ENCODE measurements at places on chromosomes 4 and X.

DNA sequence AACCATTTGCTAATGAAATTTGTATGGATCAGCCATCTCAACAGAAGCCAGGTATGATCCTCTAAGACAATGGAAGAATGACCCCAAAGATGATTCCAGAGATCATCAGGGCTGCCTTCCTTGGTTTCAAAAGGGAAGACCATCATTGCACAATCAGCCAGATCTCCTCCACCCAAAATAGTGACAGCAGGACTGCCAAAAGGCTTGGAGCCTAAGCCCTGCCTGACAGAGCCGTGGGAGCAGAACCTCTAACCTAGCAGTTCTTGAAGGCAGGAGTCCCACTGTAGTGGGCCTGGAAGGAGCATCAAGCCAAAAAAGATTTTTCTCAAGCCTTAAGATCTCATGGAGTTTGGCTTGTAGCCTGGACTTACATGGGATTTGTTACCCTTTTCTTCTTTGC lies 226.0 kb downstream of the RASL11B start:
- no peak for DNase-seq

DNA sequence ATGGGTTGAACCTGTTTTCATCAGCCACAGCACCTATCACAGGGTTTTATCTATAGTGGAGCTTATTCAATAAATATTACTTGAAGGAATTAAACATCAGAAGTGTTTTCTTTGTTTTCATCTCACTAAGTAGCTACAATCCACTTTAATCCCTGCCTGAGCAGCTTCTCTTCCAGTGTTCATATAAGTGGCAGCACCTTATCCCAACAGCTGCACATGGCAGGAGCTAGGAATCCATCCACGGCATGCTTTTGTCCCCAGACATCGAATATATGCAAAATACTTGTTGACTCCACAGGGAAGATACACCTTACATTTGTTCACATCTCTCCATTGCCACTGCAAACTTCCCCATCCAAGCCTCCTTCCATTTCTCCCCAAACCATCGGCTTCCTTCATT lies 549.8 kb upstream of the FAM241A start:
- DNase-seq, result no peak

GRCh38 chrX:38561951-38562719 lies 793 bp downstream of the TSPAN7 start:
- no peak for DNase-seq

DNA sequence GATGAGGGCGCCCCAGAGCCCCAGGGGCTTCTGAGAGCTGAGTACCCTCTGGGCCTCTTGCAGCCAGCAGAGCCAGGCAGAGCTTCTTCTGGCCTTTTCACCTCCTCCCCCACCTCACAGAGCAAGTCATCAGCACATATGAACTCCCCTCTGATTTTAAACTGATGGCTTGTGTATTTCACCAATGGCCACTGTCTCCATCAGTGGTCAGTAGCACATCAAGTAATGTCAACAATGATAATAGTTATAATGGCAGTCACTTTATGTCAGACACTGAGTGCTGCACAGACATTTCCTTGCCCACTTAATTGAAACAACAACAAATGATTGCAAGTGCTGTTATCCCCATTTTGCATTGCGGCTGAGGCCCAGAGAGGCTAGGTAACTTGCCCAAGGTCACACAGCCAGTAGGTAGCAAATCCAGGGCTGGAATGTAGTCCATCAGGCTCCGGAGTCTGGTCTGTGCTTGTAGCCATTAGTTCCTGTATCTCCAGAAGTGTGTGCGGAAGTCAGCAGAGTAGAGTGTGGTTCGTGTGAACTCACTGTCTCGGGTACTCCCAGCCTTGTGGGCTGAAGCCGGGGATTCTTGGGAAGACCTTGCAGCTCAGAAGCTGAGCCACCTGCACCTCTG lies 3.0 kb downstream of the ATP2B3 start:
- no peak for DNase-seq

GRCh38 chr4:184957446-184958115 lies 60.7 kb upstream of the HELT start:
- no peak for DNase-seq

DNA sequence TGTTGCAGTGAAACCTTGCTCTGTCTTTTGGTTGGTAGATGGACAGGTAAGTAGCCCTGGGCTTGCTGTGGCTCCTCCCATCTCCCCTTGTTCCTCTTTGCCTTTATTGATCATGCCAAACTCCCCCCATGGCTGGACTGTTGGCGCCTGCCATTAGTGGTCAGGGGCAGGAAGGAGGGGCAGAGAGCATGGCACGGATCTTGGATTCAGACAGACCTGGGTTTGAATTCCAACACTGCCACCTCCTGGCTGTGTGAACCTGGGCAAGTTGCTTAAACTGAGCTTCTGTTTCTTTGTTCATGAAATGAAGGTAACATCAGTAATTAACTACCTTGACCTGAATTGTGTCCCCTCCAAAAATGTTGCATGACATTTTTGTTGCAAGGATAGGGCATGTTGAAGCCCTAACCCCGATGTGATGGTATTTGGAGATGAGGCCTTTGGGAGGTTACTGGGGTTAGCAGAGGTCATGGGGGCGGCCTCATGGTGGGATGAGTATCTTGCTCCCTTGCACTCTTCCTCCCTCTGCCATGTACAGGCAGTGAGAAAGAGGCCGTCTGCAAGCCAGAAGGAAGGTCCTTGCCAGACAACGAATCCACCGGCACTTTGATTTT lies 6.0 kb downstream of the SLC2A9 start:
- no peak for DNase-seq

DNA sequence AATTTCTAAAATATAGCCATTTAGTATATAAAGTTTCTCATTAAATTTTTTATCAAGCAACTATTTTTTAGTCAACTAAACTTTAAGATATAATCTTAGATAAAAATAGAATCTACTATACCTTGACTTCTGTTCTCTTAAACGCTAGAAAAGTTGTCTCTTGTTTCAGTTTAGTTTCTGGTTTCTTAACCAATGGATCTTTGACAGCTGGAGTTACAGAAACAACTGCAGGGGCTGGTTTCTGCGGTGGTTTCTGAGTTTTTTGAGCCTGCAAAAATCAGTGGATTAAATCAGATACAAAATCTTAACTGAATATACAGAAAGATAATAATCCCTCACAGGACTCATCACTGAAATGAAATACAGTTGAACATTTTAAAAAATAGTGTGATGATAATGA lies 21.9 kb downstream of the INTS12 start:
- DNase-seq, result no peak

DNA sequence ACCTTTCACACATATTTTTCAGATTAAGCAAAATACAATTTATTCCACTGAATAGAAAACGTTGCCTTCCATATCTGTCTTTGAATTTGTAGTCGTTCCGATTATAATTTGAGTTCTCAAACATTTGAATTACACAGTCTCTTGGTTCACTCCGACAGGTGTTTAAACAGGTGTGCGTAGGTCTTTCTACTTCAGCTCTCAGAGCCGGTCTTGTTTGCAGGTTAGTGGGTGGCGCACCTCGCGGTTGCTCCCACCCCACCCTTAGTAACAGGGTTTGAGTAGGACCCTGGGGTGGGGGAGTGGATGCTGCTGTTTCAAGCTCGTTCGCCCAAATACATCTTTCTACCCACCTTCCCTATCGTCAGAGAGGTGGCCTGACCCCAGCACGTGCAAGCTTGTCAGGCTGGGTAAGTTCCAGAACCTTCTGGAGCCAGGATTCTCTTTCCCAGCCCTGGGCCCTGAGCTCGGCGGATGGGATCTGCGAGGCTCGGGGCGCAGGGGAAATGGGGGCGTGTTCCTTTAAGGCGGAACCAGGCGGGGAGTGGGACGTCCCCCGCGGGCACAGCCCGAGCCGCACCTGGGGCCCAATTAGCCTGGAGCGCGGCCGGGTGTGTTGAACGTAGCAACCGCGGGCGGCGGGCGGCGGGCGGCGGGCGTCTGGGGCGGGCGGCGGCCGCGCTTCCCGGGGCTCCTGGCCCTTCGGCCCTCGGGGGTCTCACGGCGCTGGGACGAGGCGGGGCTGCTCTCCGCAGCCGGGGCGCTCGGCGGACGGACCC lies at the start of gene FAM149A:
FAM149A (plus strand) TSS at position 591 of the 776 bp plus-strand sequence.
- no peak for DNase-seq

GRCh38 chrX:135295944-135296305 lies 13.4 kb upstream of the ETDC start:
- no peak for DNase-seq

- no peak for DNase-seq
These were observed 2.7 kb upstream of the SORCS2 start for GRCh38 chr4:7189475-7190277.

GRCh38 chrX:150201391-150201790 lies 161.7 kb upstream of the MAMLD1 start:
- no peak for DNase-seq

DNA sequence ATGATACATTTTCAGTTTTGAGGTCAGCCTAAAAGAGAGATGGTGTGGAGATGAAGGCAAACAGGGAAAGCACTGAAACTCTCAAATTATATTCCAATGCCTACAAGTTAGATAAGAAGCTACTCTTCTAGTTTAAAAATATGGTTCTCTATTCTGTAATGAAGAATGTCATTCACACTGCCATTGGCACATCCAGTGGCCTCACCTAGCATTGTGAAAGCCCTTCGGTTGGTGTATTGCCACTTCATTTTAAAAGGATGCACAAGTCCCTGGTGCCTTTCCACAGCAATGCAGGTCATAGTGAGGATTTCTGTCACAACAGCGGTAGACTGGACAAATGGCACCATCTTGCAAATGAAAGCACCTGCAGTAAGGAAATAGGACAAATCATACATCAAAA lies 40.6 kb downstream of the QRFPR start:
- no peak for DNase-seq

DNA sequence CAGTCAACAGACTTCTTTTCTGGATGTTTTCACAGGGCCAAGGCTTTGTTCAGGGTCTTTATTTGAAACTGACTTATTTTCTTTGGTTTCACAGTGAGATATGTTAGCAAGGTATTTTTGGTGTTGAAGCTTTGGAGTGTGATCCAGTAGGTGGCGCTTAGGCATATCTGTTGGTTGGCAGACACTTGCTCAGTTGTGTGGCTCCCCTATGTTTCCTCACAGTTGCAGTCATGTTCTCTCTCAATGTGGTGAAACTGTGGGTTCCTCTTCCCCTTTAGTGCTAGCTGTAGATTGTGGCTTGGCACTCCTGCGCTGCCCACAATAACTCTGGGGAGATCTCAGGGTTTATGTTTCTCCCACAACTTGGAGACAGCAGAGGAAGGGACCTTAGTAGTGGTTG lies 460.8 kb downstream of the SLITRK2 start:
- DNase-seq, result no peak

DNA sequence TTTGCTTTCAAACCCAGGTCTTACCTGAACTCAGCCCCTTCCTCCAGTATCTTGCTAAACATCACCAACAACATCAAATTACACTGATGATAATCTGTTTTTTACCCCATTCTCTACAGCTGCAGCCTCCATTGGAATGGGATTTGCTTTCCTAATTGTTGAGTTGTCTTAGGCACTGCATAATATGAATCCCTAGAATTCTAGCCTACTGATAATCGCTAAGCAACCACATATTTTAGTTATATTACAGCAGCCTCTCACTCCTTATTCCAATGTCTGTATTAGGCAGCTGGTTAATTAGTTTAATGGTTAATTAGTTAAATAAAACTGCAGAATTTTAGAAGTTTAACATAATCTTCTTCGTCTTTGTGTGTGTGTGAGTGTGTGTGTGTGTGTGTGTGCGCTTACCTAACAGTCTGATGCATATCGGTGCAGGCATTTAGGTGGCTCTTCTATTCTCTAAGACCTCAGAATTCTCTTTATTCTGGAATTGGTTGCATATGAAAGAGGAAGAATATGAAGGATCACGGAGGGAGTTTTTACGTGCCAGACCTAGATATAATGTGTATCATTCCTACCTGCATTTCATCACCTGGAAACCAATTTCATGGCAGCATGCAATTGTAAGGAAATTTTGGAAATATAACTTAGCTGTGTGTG lies 5.3 kb upstream of the COMMD8 start:
- DNase-seq, result no peak

DNA sequence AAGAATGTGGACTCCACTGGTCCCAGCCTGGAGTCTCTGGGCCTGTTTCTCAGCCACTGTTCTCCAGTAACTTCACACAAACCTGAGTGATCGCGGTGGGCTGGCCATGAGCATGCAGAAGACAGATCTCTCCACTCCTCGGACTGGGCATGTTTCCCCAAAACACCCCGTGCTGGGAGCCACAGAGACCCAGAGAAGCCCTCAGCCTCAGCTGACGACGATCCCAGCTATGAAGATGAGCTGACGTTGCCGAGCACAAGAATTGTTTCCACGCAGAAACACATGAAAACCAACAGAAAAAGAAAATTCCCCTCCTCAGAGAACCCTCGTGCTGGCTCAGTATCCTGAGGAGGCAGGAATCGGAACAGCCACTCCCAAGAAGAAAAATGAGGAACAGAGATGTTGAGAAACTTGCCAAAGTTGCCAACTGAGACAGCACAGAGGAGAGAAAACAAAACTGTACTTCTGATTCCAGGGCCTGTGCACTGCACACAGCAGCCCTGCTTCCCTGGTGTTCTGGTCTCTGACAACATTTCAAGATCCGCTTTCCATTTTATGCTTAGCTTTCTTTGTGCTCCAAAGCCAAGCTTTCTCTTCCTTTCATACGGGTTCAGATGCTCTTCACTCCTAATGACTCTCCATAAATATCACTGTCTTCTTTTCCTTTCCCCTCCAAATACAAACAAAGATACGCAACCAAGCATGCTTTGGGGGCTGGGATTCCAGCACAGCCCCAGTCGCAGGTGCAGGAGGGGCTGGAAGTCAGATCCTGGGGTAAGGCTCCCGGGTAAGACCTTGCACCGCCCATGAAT lies 81.4 kb downstream of the IRF2 start:
- no peak for DNase-seq

DNA sequence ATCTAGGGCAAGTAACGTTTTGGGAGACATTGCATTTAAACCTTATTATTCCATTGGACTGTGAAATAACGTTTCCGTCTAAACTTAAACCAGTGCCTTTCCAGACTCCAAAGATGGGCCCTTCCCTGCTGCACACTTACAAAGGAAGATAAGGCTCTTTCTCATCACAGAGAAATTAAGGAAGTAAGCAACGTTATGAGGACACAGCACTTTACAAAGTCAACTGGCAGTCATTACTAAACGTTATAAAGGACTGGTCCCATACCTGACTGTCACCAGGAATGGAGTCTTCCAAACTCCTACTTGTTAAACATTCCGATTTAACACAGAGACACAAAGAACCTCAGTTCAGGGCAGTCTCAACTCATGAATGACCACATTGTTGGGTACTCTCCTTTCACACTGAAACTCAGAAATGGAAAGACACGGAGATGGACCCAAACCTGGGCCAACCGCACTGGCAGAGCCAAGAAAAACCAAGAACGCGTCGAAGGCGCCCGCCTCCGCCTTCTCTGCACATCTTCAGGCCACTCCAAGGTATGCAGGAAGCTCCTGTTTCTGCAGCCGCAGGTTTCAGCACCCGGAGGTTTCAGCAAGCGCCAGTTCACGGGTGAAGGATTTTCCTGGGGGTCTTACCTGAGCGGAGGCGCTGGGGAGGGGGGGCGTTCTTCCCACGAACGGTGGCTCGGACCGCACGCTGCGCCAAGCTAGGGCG lies 670 bp downstream of the PAPSS1 start:
- DNase-seq, result no peak

- DNase-seq, result no peak
These were observed 106.9 kb upstream of the RAPGEF2 start for GRCh38 chr4:158995965-158996364.

GRCh38 chr4:56603297-56603696 lies 77.8 kb downstream of the HOPX start:
- DNase-seq, result no peak

Data from activated gamma-delta T cell treated with anti-CD3 and anti-CD28 coated beads, Interleukin-2, amount 50 U/mL, for 16 hours (primary cell).